NCI-H1436 (cell line): ENCODE measurements at places on chromosomes 13 and 19.

DNA sequence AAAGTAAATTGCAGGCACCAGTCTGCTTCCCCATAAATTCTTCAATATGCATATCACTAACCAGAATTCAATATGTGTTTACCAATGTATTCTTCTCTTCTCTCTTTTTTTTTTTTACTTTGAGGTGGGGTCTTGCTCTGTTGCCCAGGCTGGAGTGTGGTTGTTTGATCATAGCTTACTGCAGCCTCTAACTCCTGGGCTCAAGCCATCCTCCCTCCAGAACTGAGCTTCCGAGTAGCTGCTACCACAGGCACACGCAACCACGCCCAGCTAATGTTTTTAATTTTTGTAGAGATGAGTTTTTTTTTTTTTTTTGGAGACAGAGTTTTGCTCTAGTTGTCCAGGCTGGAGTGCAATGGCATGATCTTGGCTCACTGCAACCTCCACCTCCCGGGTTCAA is 16.8 kb downstream of the LTBP4 start:
- no peak for DNase-seq

DNA sequence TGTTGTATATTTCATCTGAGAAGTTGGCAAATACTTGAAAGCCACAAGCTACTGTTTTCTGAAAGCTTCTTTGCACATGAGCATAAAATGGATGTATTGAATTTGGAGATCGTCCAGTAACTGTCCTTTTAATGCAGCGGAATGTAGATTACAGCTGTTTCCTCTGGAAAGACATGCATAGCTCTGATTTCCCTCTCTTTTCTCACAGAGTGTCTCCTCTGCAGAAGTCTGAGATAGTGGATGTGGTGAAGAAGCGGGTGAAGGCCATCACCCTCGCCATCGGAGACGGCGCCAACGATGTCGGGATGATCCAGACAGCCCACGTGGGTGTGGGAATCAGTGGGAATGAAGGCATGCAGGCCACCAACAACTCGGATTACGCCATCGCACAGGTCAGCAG is 283.0 kb downstream of the SHISA2 start:
- DNase-seq: no peak

- DNase-seq: peak; percentile 1
Measured at GRCh38 chr19:8654591-8655339, 24.3 kb downstream of the NFILZ start.

- no peak for DNase-seq
Measured at GRCh38 chr19:19591133-19591825, 27.2 kb downstream of the PBX4 start.

DNA sequence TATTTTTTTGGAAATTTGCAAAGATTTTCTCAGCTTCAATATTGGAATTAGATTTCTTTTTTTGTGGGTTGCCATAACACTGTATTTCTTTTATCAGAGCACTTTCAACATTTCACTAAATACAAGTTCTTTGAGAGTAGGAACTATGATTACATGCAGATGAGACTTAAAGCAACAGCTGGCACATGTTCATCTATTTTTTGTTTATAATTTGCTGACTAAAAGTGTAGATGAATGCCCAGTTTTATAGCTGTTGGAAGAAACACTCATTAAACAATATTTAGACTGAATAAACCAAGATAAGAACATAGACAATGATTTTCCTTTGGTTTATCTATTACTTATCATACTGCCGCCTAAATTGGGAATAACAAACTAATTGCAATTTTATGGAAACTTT is 803.0 kb upstream of the KLHL1 start:
- no peak for DNase-seq

DNA sequence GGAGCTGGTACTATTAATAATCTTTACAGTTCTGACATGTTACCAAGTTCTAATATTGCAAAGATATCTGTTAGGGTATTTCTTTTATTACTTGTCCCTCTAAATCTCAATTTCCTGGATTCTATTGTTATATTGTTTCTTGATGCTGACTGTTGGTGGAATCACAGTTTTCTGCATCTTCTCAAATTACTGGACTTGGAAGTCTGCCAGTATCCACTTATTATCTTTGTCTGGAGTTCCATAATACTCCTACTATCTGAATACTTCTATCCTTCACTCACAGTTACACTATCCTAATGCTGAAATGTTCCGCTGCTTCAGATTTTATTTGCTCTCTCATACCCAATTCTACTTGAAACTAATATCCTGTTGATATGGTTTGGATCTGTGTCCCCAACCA is 1985.7 kb upstream of the PRR20A start:
- no peak for DNase-seq

DNA sequence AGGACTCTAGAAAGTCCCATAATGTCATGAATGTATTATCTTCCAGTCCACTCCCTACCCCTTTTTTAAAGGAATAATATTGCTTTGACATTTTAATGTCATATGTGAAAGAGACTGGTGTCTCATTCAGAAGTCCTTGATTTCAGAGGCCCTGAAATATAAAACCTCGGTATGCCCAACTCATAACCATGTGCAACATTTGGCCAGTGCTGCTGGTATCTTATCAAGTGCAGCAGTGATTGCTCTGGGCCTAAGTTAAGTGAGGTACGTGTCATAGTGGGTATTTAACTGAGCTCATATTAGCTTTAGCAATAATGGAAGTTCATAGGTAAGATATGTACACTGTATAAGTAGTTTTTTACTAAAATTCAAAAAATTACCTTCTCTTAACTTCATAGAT is 14.7 kb downstream of the TEX30 start:
- no peak for DNase-seq

DNA sequence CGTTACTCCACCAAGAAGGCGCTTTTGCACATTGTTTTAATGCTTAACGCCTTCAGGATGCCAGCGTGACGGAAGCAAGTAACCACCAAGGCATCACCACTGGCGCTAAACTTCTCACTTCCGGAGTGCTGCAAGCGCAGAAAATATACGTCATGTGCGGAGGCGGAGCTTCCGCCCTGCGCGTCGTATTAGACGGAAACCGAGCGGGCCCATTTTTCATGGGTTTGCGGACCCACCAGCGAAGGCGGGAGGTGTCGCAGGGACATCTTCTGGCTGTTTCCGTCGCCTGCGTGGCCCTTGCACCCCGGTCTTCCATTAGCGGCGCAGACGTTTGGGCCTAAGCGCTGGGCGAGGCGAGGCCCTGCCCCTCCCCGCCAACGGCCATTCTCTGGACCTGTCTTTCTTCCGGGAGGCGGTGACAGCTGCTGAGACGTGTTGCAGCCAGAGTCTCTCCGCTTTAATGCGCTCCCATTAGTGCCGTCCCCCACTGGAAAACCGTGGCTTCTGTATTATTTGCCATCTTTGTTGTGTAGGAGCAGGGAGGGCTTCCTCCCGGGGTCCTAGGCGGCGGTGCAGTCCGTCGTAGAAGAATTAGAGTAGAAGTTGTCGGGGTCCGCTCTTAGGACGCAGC is at the start of gene ERCC5:
ERCC5 (plus strand) TSS at position 403 of the 631 bp plus-strand sequence. CDS start 235 bp downstream, outside the sequence.
- DNase-seq: peak; percentile 92

GRCh38 chr19:1028062-1028926 is 1.9 kb downstream of the CNN2 start:
- DNase-seq: peak; percentile 31

DNA sequence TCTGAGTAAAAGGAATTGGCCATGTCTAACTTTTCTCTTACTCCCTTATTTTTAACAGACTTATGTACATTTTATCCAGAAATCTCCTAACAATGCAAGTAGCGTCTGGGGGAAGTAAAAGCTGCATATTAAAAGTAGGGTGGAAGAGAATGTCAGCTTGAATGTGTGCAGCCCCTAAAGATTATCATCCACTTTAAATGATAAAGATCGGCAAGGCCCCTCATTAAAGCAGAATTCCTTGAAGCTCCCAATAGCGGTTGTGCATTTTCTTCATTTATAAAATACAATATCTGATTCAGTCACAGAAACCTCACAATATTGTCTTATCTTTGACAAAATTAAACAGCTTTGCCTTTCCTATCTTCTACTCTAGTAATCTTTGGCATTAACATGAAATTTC is 184.6 kb downstream of the LHFPL6 start:
- DNase-seq: no peak
